ENCODE measurements at places on chromosomes 5 and 9.

DNA sequence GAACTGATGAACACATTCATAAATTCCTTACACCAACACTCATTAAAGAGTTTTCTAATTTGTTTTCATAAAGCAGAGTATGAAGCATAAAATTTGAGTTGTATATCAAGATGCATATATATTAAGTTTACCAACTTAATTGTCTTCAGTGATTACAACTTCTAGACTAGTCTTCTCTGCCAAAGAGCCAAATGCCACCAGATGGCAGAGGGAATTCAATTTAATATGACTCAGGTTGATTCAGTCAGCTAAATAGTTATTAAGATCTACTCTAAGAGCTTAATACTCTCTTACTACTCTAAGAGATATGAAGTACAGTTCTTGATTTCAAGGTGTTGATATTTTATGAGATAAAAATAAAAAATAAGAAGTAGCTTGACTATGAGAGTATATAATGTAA, 53.4 kb downstream of the CDH10 start:
- no peak for DNase-seq

DNA sequence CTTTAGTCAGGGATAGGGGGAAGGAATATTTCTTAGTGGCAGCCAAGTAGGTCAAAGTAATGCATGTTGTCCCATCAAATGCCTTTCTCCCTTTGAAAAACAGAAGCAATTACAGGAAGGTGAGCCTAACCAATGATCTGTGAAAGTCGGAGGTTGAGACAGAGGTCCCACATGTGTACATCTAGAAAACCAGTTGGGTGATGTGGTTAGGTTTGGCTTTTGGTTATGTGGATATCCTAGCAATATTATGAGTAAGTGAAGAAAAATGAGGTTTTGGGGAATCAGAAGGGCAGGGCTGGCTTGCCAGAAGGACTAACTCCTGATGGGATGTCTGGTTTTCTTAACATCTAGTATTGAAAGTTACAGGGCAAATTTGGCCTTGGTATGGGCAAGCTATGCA, 63.4 kb upstream of the PALM2AKAP2 start:
- no peak for DNase-seq

DNA sequence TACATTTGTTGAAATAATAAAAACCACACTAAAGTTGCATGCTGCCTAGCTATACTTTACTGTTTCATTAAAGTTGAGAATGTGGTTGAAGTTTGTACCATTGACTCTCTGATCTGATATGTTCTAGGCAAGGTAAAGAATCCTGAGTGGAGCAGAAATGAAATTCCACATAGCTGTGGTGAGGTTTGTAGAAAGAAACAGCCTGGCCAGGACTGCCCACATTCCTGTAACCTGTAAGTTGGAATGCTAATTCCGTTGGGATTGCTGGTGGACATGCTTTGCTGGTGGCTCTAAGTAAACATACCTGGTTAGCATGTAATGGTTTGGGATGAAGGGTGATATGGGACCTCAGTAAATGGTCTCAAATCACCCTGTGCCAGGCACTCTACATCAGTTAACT, 16.8 kb downstream of the NFX1 start:
- no peak for DNase-seq

DNA sequence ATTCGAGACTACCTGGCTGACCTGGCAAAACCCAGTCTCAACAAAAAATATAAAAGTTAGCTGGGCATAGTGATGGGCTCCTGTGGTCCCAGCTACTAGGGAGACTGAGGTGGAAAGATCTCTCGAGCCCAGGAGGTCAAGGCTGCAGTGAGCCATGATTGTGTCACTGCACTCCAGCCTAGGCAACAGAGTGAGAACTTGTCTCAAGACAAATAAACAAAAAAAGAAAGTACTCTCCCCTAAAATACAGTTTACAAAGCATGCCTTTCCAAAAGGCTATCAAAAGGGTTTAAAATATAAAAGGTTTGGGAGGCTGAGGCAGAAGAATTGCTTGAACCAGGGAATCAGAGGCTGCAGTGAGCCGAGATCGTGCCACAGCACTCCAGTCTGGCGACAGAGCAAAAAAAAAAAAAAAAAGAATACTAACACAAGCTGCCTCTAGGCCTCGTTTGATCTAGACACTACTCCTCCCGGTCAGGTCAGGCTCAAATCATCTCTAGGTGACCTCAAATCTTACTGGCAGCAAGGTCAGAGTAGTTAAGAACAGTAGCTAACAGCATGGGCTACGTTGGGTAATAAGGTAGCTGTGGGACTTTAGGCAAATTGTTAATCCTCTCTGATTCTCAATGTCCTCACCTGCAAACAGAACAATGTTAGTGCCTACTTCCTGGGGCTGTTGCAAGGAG, 9.3 kb downstream of the NAIF1 start:
- no peak for DNase-seq

- DNase-seq = no peak
Observed at GRCh38 chr9:116208417-116209232, 55.0 kb downstream of the PAPPA start.

GRCh38 chr9:13461414-13461991, 182.0 kb upstream of the MPDZ start:
- DNase-seq = no peak

GRCh38 chr5:102961671-102962070, 158.3 kb downstream of the GIN1 start:
- DNase-seq = no peak

All from activated naive CD4-positive, alpha-beta T cell (primary cell).